ENCODE measurements at places on chromosomes 5 and 9.

DNA sequence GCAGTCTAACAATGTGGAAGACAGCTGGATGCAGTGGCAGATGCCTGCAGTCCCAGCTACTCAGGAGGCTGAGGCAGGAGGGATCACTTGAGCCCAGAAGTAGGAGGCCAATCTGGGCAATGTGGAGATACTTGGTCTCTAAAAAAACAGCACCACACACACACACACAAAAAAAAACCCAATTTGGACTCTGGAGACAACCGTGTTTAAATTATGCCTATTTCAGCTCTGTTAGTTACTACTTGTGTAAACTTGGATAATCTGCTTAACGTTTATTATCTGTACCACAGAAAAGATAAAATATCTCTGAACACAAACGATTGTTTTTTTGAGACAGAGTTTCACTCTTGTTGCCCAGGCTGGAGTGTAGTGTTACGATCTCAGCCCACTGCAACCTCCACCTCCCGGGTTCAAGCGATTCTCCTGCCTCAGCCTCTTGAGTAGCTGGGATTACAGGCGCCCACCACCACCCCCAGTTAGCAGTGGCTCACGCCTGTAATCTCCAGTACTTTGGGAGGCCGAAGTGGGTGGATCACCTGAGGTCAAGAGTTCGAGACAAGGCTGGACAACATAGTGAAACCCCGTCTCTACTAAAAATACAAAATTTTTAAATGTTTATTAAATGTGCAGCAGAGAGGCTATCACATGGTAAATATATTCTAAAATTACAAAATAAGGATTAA, 17.7 kb downstream of the RAPGEF6 start:
- DNase-seq: no peak

DNA sequence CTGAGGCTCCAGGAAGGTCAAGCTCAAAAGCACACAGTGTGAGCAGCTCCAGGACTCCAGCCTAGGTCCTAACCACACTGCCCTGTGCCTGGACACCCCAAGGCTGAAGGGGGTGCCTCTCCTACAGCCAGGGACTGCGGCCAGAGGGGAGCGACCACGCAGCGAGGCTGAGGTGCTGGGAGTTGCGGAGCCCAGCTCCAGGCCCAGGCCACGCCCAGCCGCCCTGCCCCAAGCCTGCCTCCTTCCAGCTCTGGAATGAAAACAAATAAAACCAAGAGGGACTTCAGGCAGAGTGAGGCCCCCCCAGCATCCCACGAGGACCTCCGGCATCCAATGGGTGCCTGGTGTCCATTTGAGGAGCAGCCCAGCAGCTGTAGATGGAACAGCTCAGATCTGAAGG, 15.2 kb downstream of the VAV2 start:
- no peak for DNase-seq

DNA sequence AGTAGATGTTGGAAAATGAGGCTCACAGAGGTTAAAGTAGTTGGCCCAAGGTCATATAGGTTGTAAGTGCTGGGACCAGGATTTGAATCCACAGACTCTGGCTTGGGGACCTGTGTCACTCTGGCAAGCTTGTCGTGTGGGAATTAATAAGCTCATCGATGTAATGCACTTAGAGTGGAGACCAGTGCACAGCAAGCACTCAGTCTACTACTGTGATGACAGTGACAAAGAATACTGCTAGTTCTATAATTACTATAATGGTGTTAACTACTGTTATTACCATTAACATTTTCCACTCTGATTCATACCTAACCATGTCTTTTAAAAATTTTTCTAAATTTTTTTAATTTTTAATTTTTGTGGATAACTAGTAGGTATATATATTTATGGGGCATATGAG, 12.8 kb downstream of the PAM start:
- no peak for DNase-seq

DNA sequence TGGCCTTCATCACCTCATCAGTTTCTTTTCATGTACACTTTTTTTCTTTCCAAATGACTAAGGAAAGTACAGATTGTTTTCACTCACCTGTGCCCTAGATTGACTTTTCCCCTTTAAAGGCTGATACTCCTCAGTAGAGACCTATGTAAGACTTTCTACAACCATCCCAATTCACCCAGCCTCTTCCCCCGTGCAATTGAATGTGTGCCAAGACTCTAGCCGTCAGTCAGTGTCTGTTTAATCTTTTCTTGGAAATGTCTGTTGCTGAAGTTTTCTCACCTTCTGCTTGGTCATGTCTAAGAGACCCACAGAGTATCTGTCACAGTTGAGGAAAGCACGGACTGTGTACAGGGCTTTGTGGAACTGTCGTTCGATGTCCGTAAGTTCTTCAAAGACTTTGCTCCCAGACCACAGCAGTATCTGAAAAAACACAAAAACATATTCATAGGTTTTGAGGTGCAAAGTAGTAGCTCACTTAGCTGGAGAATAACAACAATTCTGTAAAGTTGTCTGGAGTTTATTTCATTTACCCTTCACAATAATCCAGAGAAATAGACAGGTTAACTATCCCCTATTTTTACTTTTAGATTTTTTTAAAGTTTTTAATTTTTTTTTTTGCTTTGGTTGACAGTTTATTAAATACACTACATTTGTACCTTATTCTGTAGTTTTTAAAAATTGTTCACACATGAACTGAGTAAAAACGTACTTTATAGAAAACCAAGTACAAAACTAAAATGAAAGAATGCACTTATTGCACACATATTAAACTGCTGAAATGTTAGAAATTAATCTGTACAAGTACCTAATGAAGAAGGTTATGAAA, 13.6 kb downstream of the PDE6A start:
- DNase-seq: no peak

DNA sequence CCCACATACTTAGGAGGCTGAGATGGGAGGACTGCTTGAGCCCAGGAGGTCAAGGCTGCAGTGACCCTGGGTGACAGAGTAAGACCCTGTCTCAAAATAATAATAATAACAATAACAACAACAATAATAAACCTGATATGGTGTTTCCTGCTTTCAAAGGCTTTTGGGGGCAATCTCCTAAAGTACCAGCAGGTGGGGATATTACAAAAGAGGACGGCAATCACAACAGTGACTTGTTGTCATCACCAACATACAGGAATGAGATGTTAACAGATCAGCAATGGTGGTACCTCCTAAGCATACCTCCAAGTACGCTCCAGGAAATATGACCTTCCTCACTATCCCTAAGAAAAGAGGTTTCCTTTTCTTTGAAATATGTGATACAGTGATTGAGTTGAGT, 91.1 kb upstream of the RNF180 start:
- DNase-seq: no peak

DNA sequence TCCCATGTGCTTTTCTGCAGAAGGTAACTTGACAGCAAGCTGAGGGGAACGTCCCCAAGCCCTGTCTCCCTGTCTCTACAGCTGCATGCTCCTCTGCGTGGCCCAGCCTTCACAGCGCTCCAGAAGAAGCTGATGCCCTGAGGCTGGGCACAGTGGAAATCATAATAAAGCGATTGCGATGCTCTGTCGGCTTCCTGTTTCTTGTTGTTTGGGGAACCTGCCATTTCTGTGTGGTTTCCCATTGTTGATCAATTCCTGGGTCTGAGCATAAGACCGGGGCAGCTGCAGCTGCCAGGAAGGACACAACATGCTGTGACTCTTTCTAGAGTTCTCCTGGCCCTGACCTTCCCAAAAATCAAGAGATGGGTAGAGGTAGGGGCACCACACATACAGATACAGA, 7.2 kb upstream of the DNAJB5 start:
- no peak for DNase-seq

- no peak for DNase-seq
Observed at GRCh38 chr5:69052181-69052580, 41.6 kb upstream of the SLC30A5 start.

DNA sequence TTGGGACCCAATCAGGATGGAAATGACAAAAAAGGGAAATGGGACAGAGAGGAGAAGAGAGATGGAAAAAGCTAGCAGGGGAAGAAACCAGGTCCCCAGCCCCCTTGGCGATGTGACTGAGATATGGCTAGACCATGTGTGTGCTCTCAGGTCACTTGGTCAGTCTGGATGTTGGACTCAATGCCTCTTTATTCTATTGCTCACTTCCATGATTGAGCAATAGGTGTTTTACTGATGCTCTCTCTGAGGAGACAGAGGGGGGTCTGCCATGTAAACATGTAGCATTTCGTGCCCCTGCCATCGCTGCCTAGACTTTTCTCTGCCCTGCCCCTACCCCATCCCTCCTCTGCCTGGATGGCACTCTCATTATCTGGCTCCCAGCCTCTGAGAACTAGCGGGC, 150.6 kb downstream of the DROSHA start:
- DNase-seq: no peak

DNA sequence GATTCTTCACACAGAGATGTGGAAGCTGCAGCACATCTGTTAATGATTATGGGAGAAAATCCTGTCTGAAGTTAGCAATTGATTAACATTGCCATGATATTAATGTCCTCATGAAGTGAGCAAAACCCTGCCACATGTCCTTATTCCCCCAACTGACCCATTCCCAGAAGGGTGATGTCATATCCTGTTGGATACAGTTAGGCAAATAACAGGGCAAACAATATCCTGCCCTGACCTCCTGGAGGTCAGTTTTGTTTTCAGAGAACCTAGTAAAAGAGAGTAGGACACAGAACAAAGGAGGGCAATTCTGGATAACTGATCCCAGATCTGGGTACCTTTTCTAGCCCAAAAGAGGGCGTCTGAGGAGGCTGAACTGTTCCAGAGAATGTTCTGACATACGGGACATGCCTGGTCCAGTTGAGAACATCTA, 11.0 kb downstream of the ABLIM3 start:
- no peak for DNase-seq

DNA sequence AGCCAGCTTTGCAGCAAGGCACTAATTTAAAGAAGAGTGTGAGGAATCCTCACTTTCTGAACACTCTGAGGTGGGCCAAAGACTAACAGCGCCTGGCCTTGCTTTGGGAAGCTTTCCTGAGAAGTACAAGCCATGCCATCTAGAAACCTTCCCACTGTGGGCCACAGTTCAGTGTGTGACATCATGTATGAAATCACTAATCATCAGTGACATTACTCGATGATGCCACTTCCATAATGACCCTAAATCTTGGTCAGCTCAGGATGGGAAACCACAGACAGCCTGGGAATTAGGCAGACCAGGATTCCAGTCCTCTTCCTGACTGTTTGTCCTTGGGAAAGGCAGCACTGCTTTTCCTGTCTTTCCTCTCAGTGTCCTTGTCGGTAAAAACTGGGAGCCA, 54.2 kb upstream of the HSPA9 start:
- no peak for DNase-seq

DNA sequence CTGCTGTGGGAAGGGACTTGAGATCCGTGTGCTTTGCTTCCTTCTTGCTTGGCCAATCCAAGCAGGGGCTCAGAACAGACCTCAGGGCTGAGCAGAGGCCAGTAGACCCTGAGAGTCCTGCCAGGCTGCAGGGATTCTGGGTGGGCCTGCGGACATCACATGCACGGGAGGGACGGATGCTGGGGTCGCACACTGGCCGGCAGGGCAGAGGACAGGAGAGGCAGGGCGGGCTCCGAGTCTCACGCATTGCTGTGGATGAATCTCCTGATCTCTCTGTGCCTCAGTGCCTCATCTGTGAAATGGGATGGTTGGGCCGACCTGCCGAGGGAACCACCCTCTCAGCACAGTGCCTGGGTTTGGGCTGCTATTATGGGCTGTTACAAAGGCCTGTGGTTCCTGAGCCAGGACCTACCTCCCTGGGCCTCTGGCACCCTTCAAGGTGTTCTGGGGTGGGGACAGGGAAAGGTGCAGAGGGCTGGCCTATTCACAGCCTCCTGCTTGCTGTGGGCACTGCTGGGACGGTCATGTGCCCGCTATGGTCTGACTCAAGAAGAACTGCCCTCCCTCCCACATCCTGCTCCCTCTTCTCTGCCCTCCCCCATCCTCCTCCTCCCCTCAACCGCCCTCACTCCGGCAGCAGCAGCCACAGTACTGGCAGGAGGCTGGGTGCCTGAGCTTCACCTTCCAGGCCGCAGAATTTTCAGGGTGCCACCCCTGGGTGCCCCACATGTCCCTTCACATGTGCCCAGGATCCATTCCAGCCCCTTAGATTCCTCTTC, 43.3 kb downstream of the NCS1 start:
- DNase-seq: no peak

- no peak for DNase-seq
Observed at GRCh38 chr9:38137342-38137741, 68.3 kb upstream of the SHB start.

DNA sequence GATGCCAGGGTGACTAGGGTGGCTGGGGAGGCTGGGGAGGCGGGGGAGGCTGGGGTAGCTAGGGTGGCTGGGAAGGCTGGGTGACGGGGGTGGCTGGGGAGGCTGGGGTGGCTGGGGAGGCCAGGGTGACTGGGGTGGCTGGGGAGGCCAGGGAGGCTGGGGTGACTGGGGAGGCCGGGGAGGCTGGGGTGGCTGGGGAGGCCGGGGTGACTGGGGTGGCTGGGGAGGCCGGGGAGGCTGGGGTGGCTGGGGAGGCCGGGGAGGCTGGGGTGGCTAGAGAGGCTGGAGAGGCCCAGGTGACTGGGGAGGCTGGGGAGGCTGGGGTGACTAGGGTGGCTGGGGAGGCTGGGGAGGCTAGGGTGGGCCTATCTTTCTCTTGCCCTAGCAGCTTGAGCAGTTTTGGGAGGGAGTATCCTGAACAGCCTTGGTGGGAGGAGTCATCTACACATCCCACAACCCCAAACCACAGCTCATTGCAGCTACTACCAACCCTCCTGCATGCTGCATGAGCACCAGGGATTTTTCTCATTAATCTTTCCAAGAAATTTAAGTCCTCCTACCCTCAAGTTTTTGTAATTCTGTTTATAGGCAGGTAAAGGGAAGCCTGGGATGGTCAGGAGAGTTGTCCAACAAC, 203.2 kb upstream of the IRX1 start:
- no peak for DNase-seq

GRCh38 chr9:125829743-125830142, 82.6 kb downstream of the PBX3 start:
- DNase-seq: peak; percentile 75

GRCh38 chr5:170327829-170328228, 30.3 kb upstream of the LCP2 start:
- DNase-seq: no peak

DNA sequence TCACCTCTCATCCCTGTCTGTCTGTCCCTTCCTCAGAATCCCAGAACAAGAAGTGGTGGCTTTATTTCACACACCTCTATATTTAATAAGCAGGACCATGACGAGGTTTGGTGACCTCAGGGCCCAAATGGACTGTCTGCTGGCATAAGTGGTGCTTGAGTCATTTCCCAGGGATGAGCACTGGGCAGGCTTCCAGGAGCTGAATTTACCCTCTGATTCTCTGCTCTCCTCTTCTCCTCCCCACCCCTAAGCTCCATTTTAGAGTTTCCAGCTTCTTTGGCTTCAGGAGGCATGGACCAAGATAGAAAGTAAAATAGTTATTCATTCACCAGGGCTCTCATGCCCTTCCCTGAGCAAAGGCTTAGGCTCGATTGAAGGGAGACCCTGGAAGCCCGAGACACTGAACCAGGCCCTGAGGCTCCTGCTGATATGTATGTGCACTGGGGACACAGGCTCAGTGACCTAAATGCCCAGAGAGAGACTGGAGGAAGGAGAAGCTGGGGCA, 69.1 kb downstream of the PPARGC1B start:
- DNase-seq: no peak

- no peak for DNase-seq
Observed at GRCh38 chr5:146249801-146250200, 46.4 kb downstream of the RBM27 start.

- DNase-seq: peak; percentile 70
Observed at GRCh38 chr5:100889165-100889743, 13.8 kb downstream of the ST8SIA4 start.

Data from CD4-positive, alpha-beta T cell treated with Interleukin-1 beta for 1 hour (primary cell).